Foreskin keratinocyte (primary cell): ENCODE measurements at places on chromosomes 4 and X. TPM values are rescaled to one million over a fixed set of nuclear protein-coding genes. Genes with fewer than 3 reads are reported as not detected.

DOK7 gene
- 0.81 and 1.1 TPM in 2 replicates for total RNA-seq

NHSL2 gene
- total RNA-seq, result 0.37 and 0.42 TPM in 2 replicates

PABPC5 gene
- not detected in 2 replicates for total RNA-seq

ADH6 gene
- total RNA-seq, result not detected in 2 replicates

CMC4 gene
- total RNA-seq, result 9.4 and 11.9 TPM in 2 replicates

DDX53 gene
- total RNA-seq, result not detected in 2 replicates

TRAM1L1 gene
- 1.2 and 1.3 TPM in 2 replicates for total RNA-seq

TMSB15A gene
- total RNA-seq, result 0.20 and 0.25 TPM in 2 replicates

AFM gene
- 0.07 TPM in 1 of 2 replicates, not detected in the other for total RNA-seq

MAGEB10 gene
- not detected in 2 replicates for total RNA-seq

LANCL3 gene
- total RNA-seq, result 1.3 and 1.6 TPM in 2 replicates

ETNPPL gene
- total RNA-seq, result not detected in 2 replicates

ATP1B4 gene
- not detected in 2 replicates for total RNA-seq

GAGE12F gene
- total RNA-seq, result not detected in 2 replicates

ADGRG4 gene
- total RNA-seq, result not detected in 2 replicates

C1QTNF7 gene
- total RNA-seq, result not detected in 2 replicates

REELD1 gene
- total RNA-seq, result not detected in 2 replicates

FGFR3 gene
- 26.1 and 40.6 TPM in 2 replicates for total RNA-seq

BEX2 gene
- total RNA-seq, result 7.8 and 9.1 TPM in 2 replicates

CCDC160 gene
- not detected in 2 replicates for total RNA-seq

RNF113A gene
- 12.7 and 13.0 TPM in 2 replicates for total RNA-seq

GLA gene
- total RNA-seq, result 40.4 and 43.1 TPM in 2 replicates

SLC10A4 gene
- not detected in 2 replicates for total RNA-seq

MAOB gene
- not detected in 2 replicates for total RNA-seq

NAA11 gene
- not detected in 2 replicates for total RNA-seq

RASGEF1B gene
- total RNA-seq, result 0.56 and 0.65 TPM in 2 replicates

NKAP gene
- total RNA-seq, result 5.2 and 5.3 TPM in 2 replicates

MAGEB1 gene
- total RNA-seq, result not detected in 2 replicates

TLR2 gene
- total RNA-seq, result 3.5 and 4.4 TPM in 2 replicates

HSFX1 gene
- total RNA-seq, result 0.25 and 0.88 TPM in 2 replicates

GDPD2 gene
- 0.14 and 0.17 TPM in 2 replicates for total RNA-seq

HSFX2 gene
- total RNA-seq, result 0.32 TPM in 1 of 2 replicates, not detected in the other

TMPRSS11B gene
- not detected in 2 replicates for total RNA-seq

S100G gene
- total RNA-seq, result not detected in 2 replicates

GATA1 gene
- not detected in 2 replicates for total RNA-seq

ALB gene
- total RNA-seq, result not detected in 2 replicates

RHOXF2B gene
- total RNA-seq, result not detected in 2 replicates

NR0B1 gene
- not detected in 2 replicates for total RNA-seq

SGMS2 gene
- 31.5 and 35.4 TPM in 2 replicates for total RNA-seq

ARX gene
- not detected in 2 replicates for total RNA-seq

AP1S2 gene
- 11.9 and 12.5 TPM in 2 replicates for total RNA-seq

VCX gene
- total RNA-seq, result not detected in 2 replicates

TMSB15B gene
- 10.3 and 11.1 TPM in 2 replicates for total RNA-seq

SLIT2 gene
- 22.6 and 26.9 TPM in 2 replicates for total RNA-seq

PHEX gene
- 0.41 and 0.60 TPM in 2 replicates for total RNA-seq

GAGE12J gene
- total RNA-seq, result not detected in 2 replicates

F8 gene
- 0.71 and 1.2 TPM in 2 replicates for total RNA-seq

TMEM156 gene
- total RNA-seq, result 0.21 and 0.61 TPM in 2 replicates

CT47B1 gene
- not detected in 2 replicates for total RNA-seq

ABLIM2 gene
- 0.39 and 0.85 TPM in 2 replicates for total RNA-seq

TBX22 gene
- not detected in 2 replicates for total RNA-seq

AFP gene
- 0.42 TPM in 1 of 2 replicates, not detected in the other for total RNA-seq

ART3 gene
- 0.41 TPM in 1 of 2 replicates, not detected in the other for total RNA-seq

PAGE5 gene
- not detected in 2 replicates for total RNA-seq
